Stimulated activated CD4-positive, alpha-beta T cell treated with anti-CD3 and anti-CD28 coated beads, Interleukin-1b, Interleukin-23, amount 100 ng/mL, for 4 hours (primary cell): ENCODE measurements at places on chromosomes 1 and 21.

DNA sequence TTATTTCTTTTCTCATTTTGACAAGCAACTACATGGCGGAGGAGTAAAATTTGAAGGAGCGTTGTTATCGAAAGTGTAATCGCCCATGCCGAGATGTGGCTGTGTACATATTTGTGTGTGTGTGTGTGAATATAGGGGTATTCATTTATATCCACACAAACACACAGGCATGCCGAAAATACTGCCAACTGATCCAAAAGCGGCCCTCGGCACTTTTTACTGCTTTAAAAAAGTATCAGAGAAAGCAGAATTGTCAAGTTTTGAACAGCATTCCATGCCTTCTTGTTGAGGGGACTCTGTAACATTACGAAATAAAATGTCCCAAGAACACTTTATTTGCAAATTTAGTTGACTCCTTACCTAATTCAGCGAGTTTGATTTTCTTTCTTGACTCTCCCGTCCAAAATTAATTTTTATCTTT, 1.1 kb downstream of the PBX1 start:
- no peak for DNase-seq

GRCh38 chr1:82099170-82099569, 298.4 kb downstream of the ADGRL2 start:
- no peak for DNase-seq

DNA sequence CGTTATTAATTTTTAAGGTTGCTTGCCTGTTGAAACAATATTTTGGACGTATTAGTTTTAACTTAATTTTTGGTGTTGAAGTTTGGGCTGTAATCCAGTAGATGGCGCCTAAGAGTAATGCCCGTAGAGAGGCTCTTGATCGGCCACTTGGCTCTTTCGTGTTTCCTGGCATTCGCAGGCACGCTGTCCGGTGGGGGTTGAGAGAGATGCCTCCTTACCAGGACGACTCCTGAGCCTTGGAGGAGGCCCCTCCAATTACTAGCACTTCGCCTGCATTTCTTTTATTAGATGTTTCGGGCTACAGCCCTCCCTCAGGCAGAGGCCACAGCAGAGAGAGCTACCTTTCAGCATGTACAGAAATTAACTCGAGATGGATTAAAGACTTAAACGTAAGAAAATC, 12.0 kb downstream of the OR2M4 start:
- DNase-seq: no peak

- no peak for DNase-seq
These were observed 6.9 kb upstream of the TCEA3 start for GRCh38 chr1:23431431-23431830.

DNA sequence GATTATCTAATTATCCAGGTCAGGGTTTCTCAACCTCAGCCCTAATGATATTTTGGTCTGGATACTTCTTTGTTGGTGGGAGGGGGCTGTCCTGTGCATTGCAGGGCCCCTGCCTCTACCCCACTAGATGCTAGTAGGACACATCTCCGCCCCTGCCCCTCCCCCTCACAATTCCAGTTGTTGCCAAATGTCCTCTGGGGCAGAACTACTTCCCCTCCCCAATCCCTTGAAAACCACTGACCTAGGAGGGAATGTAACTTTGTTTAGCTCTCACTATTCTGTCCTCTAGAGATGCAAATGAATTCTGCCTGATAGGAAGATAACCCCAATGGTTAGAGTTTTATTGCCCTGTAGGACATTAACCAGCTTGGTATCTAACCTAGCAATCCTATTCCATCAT, 8.1 kb downstream of the CACNA1S start:
- no peak for DNase-seq

GRCh38 chr1:3641046-3641760, 8.7 kb downstream of the WRAP73 start:
- DNase-seq: no peak

DNA sequence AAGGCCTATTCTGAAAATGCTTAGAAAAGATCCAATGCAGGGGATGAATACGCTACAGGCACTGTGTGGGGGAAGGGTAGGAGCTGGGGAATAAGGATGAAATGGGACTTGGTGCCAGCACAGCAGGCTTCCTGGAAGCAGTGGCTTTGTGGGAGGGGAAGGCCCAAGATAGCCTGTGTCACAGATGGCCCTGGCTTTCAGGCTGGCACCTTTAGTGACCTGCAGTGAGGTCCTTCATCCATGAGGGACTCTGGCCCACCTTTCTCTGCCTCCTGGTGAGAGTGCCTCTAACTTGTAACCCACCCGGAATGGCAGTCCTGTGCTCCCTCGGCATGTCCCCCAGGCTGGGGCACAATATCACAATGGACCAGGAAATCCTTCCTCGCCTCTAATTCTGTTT, 919 bp downstream of the CHI3L1 start:
- no peak for DNase-seq

GRCh38 chr1:92755541-92756461, 29.1 kb downstream of the EVI5 start:
- DNase-seq: no peak

- DNase-seq: peak; percentile 89
These were observed 6.9 kb downstream of the TNFRSF1B start for GRCh38 chr1:12173631-12174121.

- no peak for DNase-seq
These were observed 15.4 kb downstream of the NGF start for GRCh38 chr1:115322631-115323030.

DNA sequence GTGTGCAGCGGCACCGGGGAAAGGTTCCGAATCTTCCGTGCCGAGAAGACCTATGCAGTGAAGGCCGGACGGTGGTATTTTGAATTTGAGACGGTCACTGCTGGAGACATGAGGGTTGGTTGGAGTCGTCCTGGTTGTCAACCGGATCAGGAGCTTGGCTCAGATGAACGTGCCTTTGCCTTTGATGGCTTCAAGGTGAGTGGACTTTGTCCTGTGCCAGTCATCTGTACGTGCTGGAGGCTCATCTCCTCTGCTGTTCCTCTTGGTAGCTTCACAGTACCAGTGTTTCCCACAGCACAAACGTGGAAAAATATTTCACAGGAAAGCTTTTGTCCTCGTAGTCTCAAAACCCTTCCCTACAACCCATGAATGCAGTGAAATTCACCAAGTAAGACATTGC, 324.1 kb downstream of the ZP4 start:
- DNase-seq: no peak

- DNase-seq: no peak
These were observed 9.1 kb upstream of the KYAT3 start for GRCh38 chr1:89001510-89001909.

GRCh38 chr1:163168053-163168452, 34.7 kb downstream of the RGS5 start:
- DNase-seq: no peak

GRCh38 chr1:157849229-157849875, 7.7 kb upstream of the CD5L start:
- DNase-seq: no peak

DNA sequence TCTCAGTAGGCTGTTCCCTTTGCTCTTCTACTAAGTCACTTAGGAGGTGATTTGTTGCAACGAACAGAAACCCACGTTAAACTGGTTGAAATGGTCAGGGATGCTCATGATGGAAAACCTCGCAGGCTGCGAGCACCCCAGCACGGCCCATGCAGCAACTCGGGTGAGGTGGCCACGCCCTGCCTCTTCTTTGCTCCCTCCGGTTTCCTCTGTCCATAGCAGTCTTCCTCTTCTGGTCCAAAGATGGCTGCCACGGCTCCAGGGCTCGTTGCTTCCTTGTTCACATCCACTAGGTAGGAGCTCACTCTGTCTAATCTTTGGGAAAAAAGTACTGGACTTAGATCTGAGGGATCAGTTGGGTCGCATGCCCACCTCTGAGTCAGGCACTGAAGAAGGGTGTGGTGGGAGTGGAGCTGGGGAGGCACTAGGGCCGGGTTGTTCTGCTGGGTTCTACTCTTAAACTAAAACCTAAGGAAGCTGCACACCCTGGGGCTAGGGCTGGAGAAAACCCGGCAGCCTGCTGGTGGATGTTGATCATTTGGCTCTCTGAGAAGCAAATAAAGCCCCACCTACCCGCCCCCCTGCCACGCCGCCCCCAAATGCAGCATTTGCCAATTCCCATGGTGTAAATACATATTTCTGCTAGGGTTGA, 31.0 kb downstream of the KAZN start:
- DNase-seq: no peak

- DNase-seq: no peak
These were observed 214.9 kb upstream of the L1TD1 start for GRCh38 chr1:61979729-61980128.

GRCh38 chr1:5728663-5729355, 263.4 kb downstream of the NPHP4 start:
- DNase-seq: no peak

GRCh38 chr1:84166797-84167196, 22.7 kb downstream of the PRKACB start:
- no peak for DNase-seq

DNA sequence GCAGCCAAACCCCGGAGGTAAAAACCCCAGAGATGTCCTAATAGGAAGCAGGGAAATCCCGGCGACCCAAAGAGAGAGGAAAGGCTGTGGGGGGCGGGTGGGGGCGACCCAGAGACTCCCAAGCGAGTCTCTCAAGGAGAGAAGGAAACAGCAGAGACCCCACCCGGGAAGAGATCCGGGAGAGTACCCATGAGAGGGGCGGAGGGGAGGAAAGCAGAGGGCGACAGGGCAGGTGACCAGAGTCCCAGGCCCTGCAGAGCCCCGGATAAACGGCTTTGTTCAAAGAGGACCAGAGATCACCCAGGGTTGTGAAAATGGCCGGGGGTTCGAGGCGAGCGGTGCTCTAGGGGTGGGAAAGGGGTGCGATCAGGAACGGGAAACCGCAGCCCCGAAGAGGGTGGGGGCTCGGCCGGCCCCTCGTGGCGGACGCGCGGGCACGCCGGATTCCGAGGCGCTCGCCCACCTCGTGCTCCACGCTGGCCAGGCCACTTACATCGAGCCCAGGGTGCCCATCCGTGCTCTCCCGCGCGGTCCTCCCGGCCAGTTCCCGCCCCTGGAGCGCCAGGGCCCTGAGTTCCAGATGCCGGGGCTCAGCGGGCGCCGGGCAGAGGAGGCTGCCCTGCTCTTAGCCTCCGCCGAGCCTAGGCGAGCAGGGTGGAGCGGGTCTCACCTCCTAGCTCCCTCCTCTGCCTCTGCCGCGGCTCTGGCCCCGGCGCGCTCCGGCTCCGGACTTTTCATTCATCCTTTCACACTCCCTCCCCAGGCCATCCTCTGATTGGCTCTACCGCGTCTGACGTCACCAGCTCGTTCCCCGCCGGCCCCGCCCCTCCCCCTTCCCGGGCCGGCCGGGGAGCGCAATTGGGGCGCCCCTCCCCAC, 52.3 kb downstream of the RHBG start:
- peak; percentile 61 for DNase-seq

GRCh38 chr1:7575041-7575400, 196.1 kb upstream of the VAMP3 start:
- DNase-seq: no peak
